ENCODE measurements at places on chromosomes 2 and 18. TPM values are rescaled to one million over a fixed set of nuclear protein-coding genes. Genes with fewer than 3 reads are reported as not detected.

The ICOS gene
- total RNA-seq = 1.0 TPM

The IL36B gene
- total RNA-seq = not detected

The SLC35G4 gene
- total RNA-seq = not detected

The LINC00305 gene
- total RNA-seq = not detected

The CTAGE1 gene
- total RNA-seq = not detected

The SLC9A4 gene
- not detected for total RNA-seq

The CXCR1 gene
- 0.13 TPM for total RNA-seq

The PSMA8 gene
- total RNA-seq = 0.40 TPM

The GKN2 gene
- total RNA-seq = not detected

The LDLRAD4 gene
- total RNA-seq = 24.6 TPM

The KLHL14 gene
- 27.1 TPM for total RNA-seq

The SAG gene
- total RNA-seq = not detected

The AMER3 gene
- not detected for total RNA-seq

The LIMS3 gene
- total RNA-seq = 4.8 TPM

The NMUR1 gene
- 0.73 TPM for total RNA-seq

The IGFBP5 gene
- total RNA-seq = 989 TPM

The ITPRIPL1 gene
- 1.7 TPM for total RNA-seq

The TTR gene
- not detected for total RNA-seq

The TRPM8 gene
- total RNA-seq = not detected

The MC4R gene
- not detected for total RNA-seq

The CLIP4 gene
- total RNA-seq = 398 TPM

The TCF23 gene
- not detected for total RNA-seq

The CD28 gene
- 0.20 TPM for total RNA-seq

The RNU2-63P gene
- not detected for total RNA-seq

The GATA6 gene
- total RNA-seq = 8.5 TPM

The DAW1 gene
- total RNA-seq = not detected

The CFC1 gene
- total RNA-seq = not detected

The LCT gene
- total RNA-seq = not detected

The SLC4A3 gene
- total RNA-seq = 1.2 TPM

The REG3A gene
- total RNA-seq = not detected

The G6PC2 gene
- total RNA-seq = not detected

The CNDP2 gene
- 437 TPM for total RNA-seq

The ASNSD1 gene
- total RNA-seq = 80.9 TPM

The ANKRD62 gene
- total RNA-seq = 0.13 TPM

The CFAP65 gene
- not detected for total RNA-seq

The DNPEP gene
- 41.2 TPM for total RNA-seq

The SERPINB13 gene
- total RNA-seq = not detected

The FEV gene
- total RNA-seq = not detected

The DTNA gene
- 81.0 TPM for total RNA-seq

Data from thyroid gland (tissue), 4 donors.